ENCODE measurements at places on chromosomes 1 and 21. TPM values are rescaled to one million over a fixed set of nuclear protein-coding genes. Genes with fewer than 3 reads are reported as not detected.

The CLIC6 gene
- total RNA-seq: 0.07 TPM

The KCNAB2 gene
- 143 TPM for total RNA-seq

The ZNF648 gene
- not detected for total RNA-seq

GRCh38 chr1:22870201-22870871 is 102.3 kb downstream of the LACTBL1 start:
- H3K27me3 ChIP-seq: peaks cover 6% of the 10 kb centered on the region
- no peak for DNase-seq
- H3K27ac ChIP-seq: no peak overlapping the region
- no peak overlapping the region for H3K4me3 ChIP-seq

- H3K27ac ChIP-seq: no peak overlapping the region
- H3K36me3 ChIP-seq: no peaks in the 10 kb centered on the region
- H3K4me3 ChIP-seq: no peak overlapping the region
- no peak for DNase-seq
- H3K27me3 ChIP-seq: no peaks in the 10 kb centered on the region
Observed at GRCh38 chr1:23793861-23794731, 3.2 kb downstream of the LYPLA2 start.

Data from B cell (primary cell).